HCEC 1CT (cell line): ENCODE measurements at places on chromosomes 11 and 22.

DNA sequence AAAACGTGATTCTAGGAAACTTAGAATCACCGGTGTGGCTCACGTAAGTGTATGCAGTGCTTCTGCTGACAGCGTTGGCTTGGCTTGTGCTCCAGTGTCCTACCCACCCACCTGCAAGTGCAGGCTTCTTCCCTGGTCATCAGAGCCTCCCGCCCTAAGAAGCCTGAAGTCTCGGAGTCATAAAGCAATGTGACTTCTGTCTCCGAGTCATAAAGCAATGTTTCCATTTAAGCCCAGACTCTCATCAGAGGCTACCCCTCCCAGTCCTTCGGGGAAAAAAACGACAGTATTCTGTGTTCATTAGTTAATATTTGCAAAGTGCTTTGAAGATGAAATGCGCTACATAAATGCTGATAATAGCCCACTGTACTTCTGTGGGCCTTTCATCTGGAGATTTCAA is 293.8 kb downstream of the OPCML start:
- DNase-seq = no peak

GRCh38 chr22:50072714-50073538 is 12.3 kb downstream of the MLC1 start:
- no peak for DNase-seq

GRCh38 chr11:128942817-128943427 is at the start of gene TP53AIP1:
Gene TP53AIP1, minus strand, starts transcription at chr11:128942871. Its CDS starts 5,053 bp downstream, at chr11:128937818.
- DNase-seq = no peak

GRCh38 chr11:62444835-62445234 is 26.0 kb downstream of the SCGB1A1 start:
- DNase-seq = no peak

- peak; percentile 82 for DNase-seq
Measured at GRCh38 chr22:45709866-45710265, 38.2 kb downstream of the ATXN10 start.
